ENCODE measurements at places on chromosomes 6 and 20. TPM values are rescaled to one million over a fixed set of nuclear protein-coding genes. Genes with fewer than 3 reads are reported as not detected.

Gene NT5E
- 0.33 TPM for total RNA-seq

Gene SLC13A3
- 17.5 TPM for total RNA-seq

Gene VARS2
- 68.2 TPM for total RNA-seq

Gene THBD
- 0.15 TPM for total RNA-seq

Gene FNDC1
- total RNA-seq: 0.24 TPM

Gene BPIFA1
- not detected for total RNA-seq

Gene RSPH3
- 2.2 TPM for total RNA-seq

Gene ABHD16B
- total RNA-seq: not detected

Gene BIRC7
- 0.31 TPM for total RNA-seq

Gene RHAG
- total RNA-seq: not detected

Gene SOX12
- total RNA-seq: 54.4 TPM

Gene BPI
- total RNA-seq: not detected

Gene NRSN1
- not detected for total RNA-seq

Gene KCNQ2
- total RNA-seq: 71.5 TPM

Gene ULBP2
- not detected for total RNA-seq

Gene WASF1
- total RNA-seq: 28.6 TPM

Gene IMPG1
- not detected for total RNA-seq

Gene OXT
- total RNA-seq: 0.64 TPM

Gene TRIM15
- not detected for total RNA-seq

Gene HNF4A
- 0.04 TPM for total RNA-seq

Gene SLC16A10
- total RNA-seq: 9.3 TPM

Gene LTA
- not detected for total RNA-seq

Gene USP49
- 18.7 TPM for total RNA-seq

Gene PPIL1
- 87.8 TPM for total RNA-seq

Gene MYMX
- 1.1 TPM for total RNA-seq

Gene JPH2
- total RNA-seq: 0.31 TPM

Gene RIPOR2
- total RNA-seq: 5.0 TPM

Gene SYNDIG1
- 5.4 TPM for total RNA-seq

Gene ZC2HC1B
- not detected for total RNA-seq

Gene KIF6
- 0.88 TPM for total RNA-seq

Gene ESR1
- total RNA-seq: not detected

Gene CDH4
- 3.2 TPM for total RNA-seq

Gene GNAS-AS1
- total RNA-seq: 11.3 TPM

Gene C6orf15
- not detected for total RNA-seq

Gene CNPY3
- 56.0 TPM for total RNA-seq

Gene HEY2
- 6.6 TPM for total RNA-seq

Gene MAP7
- 51.1 TPM for total RNA-seq

Gene HLA-DMB
- total RNA-seq: 1.7 TPM

Gene OR12D3
- total RNA-seq: not detected
